NCI-H1436 (cell line): ENCODE measurements at places on chromosomes 4 and X.

DNA sequence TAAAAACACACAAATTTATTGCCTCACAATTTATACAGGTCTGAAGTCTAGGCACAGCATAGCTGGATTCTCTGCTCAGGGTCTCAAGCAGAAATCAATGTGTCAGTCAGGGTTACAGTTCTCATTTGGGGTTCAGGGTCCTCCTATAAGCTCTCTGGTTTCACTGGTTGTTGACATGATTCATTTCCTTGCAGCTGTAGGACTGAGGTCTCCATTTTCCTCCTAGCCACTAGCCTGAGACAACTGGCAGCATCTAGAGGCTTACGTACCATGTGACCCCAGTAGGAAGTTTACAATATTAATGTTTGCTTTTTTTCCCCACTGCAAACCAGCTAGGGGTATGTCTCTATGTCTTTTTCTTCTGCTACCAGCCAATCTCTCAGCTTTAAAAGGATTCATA, 102.5 kb downstream of the CPEB2 start:
- DNase-seq: no peak

GRCh38 chrX:128653524-128654060, 601.4 kb upstream of the ACTRT1 start:
- DNase-seq: no peak

DNA sequence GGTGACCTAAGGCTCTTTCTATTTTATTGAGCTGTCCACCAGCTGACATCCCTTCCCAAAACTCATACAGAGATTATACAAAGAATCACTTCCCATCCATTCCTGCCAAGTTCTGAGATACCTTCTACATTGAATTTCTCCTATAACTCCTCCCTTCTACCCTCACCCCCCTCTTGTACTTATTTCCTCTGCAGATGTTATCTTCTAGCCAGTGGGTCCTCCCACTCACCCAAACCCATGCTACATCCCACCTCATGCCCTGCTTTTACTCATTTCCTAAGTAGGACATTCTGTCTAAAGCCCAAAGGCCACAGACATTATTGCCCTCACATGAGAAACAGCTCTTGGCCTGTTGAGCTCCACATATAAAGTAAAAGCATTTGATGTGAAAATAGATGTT, 28.6 kb downstream of the BMX start:
- no peak for DNase-seq

GRCh38 chr4:114108869-114109268, 129.4 kb upstream of the ARSJ start:
- DNase-seq: no peak

- DNase-seq: peak; percentile 66
Observed at GRCh38 chrX:49039598-49040375, 3.4 kb downstream of the TFE3 start.

DNA sequence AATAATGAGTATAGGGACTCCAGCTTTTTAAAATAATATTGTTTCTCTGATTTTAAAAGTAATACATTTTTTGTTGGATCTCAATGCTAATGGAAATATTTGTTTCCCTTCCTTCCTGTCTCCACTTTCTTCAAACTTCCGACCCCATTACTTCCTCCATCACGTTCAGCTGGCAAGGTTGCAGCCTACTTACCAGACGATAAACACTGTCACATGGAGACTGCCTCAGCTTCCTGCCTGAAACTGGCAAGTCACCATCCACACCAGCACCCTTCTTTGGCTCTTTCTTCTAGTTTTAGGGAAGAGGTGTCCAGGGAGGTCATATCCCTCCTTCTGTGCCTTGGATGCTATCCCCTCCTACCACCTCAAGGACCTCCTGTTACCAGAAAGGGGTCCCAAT, 3.4 kb upstream of the INTU start:
- no peak for DNase-seq

GRCh38 chr4:77156533-77156911, 485 bp upstream of the CCNG2 start:
- DNase-seq: peak; percentile 99

DNA sequence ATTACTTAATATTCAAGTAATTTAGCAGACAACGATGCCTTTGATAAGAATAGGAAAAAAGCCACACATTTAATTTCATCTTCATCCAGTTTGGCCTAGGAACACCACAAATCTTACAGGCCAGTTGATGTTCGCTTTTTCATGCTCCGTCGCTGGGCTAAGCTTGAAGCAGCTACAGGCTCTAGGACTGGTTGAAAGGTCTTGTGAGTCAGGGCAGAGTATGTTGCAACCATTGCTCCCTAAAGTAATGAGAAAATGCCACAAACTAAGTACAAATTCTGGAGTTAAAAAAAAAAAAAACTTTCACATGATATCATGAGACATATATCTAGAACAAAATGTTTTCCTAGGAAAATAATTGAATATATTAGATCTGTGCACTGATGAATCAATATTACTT, 123.8 kb downstream of the RPS6KA6 start:
- no peak for DNase-seq

DNA sequence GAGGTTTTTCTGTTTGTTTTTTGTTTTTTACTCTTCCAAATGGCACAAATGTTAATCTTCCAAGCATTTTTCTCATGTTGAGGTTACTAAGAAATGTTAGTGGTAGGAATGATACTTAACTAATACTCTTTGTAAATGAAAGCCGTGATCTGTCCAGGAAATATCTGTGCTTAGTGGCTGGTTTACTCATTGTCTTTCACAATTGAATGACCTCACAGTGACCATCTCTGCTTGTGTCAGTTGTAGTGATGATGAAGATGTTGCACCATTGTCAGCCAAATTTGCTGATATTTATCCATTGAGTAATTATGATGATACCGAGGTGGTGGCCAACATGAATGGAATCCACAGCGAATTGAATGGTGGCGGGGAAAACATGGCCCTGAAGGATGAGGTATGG, 93.5 kb downstream of the TNIP2 start:
- DNase-seq: no peak

DNA sequence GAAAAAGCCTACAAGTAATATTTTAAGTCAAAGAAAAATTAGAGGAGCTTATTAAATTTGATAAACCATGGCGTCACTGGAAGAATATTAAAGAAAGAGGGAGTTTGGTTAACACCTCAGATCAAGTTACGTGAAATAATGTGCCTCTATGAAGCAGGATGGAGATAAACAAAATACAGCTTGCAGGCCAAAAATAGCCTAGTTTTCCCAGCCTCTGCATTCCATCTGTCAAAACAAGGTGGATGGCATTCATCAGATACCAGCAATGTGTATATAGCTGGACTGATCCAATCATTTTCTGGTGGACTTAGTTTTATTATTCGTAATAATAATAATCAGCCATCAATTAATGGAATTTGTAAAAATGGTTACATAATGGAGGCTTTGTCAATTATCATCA, 230.7 kb downstream of the NR3C2 start:
- DNase-seq: no peak

GRCh38 chr4:26987191-26987590, 126.5 kb downstream of the STIM2 start:
- no peak for DNase-seq

DNA sequence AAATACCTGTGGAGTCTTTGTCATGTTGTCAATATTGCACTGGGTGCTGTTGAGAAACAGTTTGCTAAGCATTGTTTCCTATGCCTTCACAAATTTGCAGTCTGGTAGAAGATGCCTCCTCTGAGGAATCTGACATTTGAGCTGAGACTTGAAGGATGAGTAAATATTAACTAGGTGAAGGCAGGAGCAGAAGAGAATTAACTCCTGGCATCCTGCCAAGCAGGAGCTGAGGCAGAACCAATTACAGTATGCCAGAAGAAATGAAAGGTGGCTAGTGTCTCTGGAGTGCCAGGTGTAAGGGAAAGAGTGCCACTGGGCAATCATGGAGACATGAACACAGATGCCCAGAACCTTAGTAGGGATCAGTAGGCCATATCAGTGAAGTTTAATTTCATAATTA, 1778.2 kb upstream of the PCDH10 start:
- DNase-seq: peak; percentile 20

DNA sequence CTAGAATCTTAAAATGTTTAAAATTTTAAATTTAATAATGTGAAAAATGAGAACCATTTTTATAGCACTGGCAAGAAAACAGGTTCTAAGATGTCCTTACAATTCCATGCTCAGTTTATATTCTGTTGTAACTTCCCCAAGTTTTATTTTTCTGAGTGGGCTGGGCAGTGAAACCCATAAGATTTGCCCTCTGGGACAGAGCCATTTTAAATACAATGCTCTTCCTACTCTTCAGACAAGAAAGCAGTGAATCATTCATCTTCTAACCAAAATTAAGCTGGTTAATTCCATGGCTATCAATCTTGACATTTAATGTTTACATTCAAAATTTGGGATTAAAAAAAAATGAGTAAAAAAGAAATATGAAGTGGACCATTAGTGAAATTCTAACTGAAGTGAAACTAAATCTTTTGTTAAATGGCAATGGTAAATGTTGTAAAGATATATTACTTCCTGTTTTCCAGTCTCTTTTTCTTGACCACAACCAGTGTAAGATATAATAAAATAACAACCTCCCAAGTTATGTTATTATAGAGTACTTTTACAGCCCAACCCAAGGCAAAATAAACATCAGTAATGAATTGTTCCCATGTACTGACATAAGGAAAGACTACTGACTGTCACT, 37.2 kb upstream of the PTPN13 start:
- no peak for DNase-seq
